ENCODE measurements at places on chromosomes 16 and 17. TPM values are rescaled to one million over a fixed set of nuclear protein-coding genes. Genes with fewer than 3 reads are reported as not detected.

DNA sequence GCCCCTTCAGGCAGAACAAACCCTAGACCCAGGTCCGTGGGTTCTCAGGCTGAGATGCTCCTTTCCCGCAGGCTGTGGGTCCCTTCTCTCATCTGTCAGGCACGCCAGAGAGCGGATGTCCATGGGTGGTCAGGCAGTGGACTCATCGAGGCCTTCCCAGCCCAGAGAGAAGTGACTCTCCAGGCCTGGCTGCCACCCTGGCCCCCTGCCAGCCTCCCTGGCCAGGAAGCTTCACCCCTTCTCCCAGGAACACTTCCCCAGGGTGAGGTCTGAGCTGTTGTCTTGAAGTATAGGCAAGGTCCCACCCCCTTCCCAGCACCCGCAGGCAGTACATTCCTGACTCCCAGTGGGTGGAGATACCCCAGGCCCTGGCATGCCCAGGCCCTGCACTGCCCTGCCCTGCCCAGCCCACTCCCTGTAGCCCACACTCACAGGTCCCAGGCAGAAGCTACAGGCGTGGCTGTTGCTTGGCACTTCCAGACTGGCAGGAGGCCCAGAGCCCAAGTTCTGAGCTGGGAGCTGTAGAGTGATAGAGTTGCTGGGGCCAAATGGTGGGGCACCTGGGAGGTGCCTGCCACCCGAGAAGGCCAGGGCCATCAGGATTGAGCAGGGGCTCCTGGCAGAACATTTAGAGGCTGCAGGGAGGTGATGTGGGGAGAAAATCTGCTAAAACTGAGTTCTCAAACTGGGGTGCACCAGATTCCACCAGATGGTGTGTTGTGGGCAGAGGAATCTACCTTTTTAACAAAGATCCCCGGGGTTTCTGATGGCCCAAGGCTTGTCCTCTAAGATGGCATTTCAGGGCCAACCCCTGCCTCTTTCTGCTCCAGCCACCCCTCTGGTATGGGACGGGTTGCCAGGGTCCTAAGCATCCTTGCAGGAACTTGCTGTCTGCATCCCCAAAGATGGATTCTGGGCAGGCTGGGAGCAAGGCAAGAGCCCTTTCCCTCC, 6.7 kb downstream of the ITGA3 start:
- peaks cover 81% of the 10 kb centered on the region for H3K36me3 ChIP-seq
- peak overlapping the region; percentile 92 for H3K27ac ChIP-seq
- H3K4me1 ChIP-seq = peaks cover 94% of the 10 kb centered on the region
- DNase-seq = peak; percentile 100

- no peaks in the 10 kb centered on the region for H3K36me3 ChIP-seq
- no peaks in the 10 kb centered on the region for H3K4me1 ChIP-seq
- DNase-seq = no peak
- no peak overlapping the region for H3K4me3 ChIP-seq
- no peaks in the 10 kb centered on the region for H3K27me3 ChIP-seq
- H3K27ac ChIP-seq = no peak overlapping the region
Measured at GRCh38 chr17:9792181-9792840, 919 bp upstream of the DHRS7C start.

The CCL16 gene
- total RNA-seq = not detected

GRCh38 chr17:14067347-14067746, 2.0 kb upstream of the COX10 start:
- peaks cover 26% of the 10 kb centered on the region for H3K36me3 ChIP-seq
- no peak for DNase-seq
- H3K4me1 ChIP-seq = peaks cover 24% of the 10 kb centered on the region
- no peak overlapping the region for H3K27ac ChIP-seq
- H3K27me3 ChIP-seq = no peaks in the 10 kb centered on the region
- H3K4me3 ChIP-seq = no peak overlapping the region

The CLN3 gene
- total RNA-seq = 6.9 TPM

The CA7 gene
- not detected for total RNA-seq

GRCh38 chr17:76268015-76268749, 3.0 kb downstream of the UBALD2 start:
- peak overlapping the region; percentile 51 for H3K27ac ChIP-seq
- peaks cover 67% of the 10 kb centered on the region for H3K36me3 ChIP-seq
- H3K4me1 ChIP-seq = peaks cover 42% of the 10 kb centered on the region
- no peak overlapping the region for H3K4me3 ChIP-seq
- no peaks in the 10 kb centered on the region for H3K27me3 ChIP-seq

GRCh38 chr16:53111078-53111791, 56.4 kb downstream of the CHD9 start:
- no peak overlapping the region for H3K4me3 ChIP-seq
- H3K27me3 ChIP-seq = no peaks in the 10 kb centered on the region
- no peak for DNase-seq
- H3K27ac ChIP-seq = no peak overlapping the region

- H3K4me1 ChIP-seq = peaks cover 22% of the 10 kb centered on the region
- DNase-seq = peak; percentile 56
- no peak overlapping the region for H3K27ac ChIP-seq
- H3K36me3 ChIP-seq = peaks cover 14% of the 10 kb centered on the region
- H3K27me3 ChIP-seq = no peaks in the 10 kb centered on the region
Measured at GRCh38 chr17:67246653-67247415, 1.8 kb upstream of the HELZ start.

The LGALS9B gene
- not detected for total RNA-seq

- H3K27me3 ChIP-seq = no peaks in the 10 kb centered on the region
- H3K36me3 ChIP-seq = no peaks in the 10 kb centered on the region
- H3K4me3 ChIP-seq = no peak overlapping the region
- peaks cover 9% of the 10 kb centered on the region for H3K4me1 ChIP-seq
Measured at GRCh38 chr17:61225178-61225882, 174.3 kb upstream of the TBX2 start.

DNA sequence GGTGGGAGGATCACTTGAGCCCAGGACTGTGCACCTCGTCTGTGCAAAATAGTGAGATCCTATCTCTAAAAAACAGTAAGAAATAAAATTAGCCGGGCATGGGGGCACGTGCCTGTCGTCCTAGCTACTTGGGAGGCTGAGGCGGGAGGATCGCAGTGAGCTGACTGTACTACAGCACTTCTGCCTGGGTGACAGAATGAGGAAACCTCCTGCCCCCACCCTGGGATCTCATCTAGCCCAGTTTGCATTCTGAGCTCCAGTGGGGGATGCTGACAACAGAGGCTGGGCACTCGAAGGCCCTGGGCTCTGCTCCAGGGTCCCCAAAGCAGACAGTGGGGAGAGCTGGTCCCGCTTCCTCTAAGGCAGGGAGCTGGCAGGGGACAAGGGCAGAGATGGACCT, 7.1 kb downstream of the NAGPA start:
- no peak overlapping the region for H3K4me3 ChIP-seq
- H3K27ac ChIP-seq = no peak overlapping the region
- no peaks in the 10 kb centered on the region for H3K36me3 ChIP-seq
- no peaks in the 10 kb centered on the region for H3K4me1 ChIP-seq
- no peaks in the 10 kb centered on the region for H3K27me3 ChIP-seq

GRCh38 chr17:81160747-81161453, 4.4 kb upstream of the PVALEF start:
- DNase-seq = no peak
- H3K36me3 ChIP-seq = no peaks in the 10 kb centered on the region
- no peak overlapping the region for H3K27ac ChIP-seq
- H3K4me3 ChIP-seq = no peak overlapping the region
- H3K4me1 ChIP-seq = no peaks in the 10 kb centered on the region

The LRRC37A gene
- 0.53 TPM for total RNA-seq

DNA sequence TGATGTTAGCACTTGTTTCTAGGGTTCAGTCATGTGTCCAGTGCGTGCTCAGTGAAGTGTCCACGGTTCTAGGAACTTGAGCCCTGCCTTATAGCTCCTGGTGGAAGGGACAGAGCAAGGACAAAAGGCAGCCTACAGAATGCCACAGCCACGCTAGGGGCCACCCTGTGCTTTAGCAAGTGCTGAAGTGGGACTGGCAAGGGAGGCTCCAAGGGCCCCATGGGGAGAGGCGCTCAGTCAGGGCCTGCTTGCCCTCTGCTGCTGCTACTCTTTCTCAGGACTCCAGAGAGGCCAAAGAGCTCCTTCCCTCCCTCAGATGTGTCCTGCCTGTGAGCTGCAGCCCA, 6.8 kb downstream of the NT5C start:
- peak overlapping the region; percentile 75 for H3K27ac ChIP-seq
- no peak for DNase-seq
- peaks cover 53% of the 10 kb centered on the region for H3K36me3 ChIP-seq
- no peak overlapping the region for H3K4me3 ChIP-seq

The EMP2 gene
- total RNA-seq = 9.8 TPM

DNA sequence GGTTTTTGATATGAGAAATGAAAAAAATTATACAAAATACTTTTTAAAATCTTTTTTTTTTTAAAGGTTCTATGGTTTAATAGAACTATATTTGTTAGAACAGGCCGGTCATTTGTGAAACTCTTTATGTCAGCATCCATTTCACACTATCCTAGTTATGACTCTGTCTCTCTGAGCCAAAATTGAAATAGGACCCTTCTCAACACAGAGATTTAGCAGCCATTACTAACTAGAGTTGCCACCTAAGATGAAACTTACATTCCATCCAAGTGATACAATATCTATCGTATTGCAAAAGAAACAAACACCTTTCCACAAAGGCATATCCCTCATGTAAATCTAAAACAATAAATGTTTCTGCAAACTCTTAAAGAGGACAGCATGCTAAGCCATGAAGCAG, 249.8 kb downstream of the CDH11 start:
- H3K27ac ChIP-seq = peak overlapping the region; percentile 24
- H3K4me3 ChIP-seq = no peak overlapping the region
- DNase-seq = no peak
- H3K36me3 ChIP-seq = no peaks in the 10 kb centered on the region
- no peaks in the 10 kb centered on the region for H3K27me3 ChIP-seq
- H3K4me1 ChIP-seq = peaks cover 25% of the 10 kb centered on the region

The KRTAP4-5 gene
- not detected for total RNA-seq

The MLKL gene
- total RNA-seq = 4.2 TPM

The KRTAP9-2 gene
- not detected for total RNA-seq

DNA sequence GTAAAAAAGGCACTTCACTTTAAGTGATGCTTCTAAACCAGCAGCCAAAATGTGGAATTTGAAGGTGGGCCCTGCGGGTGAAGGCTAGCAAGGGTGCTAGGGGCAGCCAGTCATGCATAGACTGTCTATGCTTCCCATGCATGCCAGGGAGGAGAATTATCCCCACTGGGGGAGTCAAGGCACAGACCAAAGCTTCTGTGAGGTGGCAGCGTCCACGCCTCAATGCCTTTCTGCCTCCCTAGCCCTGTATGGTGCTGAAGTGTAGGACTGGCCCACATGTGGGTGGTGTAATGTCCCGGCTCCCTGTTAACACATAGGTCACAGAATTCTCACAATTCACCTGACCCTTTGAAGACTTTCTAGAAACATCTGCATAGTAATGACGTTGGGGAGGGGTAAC, 1.9 kb downstream of the HS3ST2 start:
- no peaks in the 10 kb centered on the region for H3K36me3 ChIP-seq
- peaks cover 23% of the 10 kb centered on the region for H3K27me3 ChIP-seq
- no peak overlapping the region for H3K27ac ChIP-seq
- no peak for DNase-seq

The ABCC3 gene
- 7.6 TPM for total RNA-seq

DNA sequence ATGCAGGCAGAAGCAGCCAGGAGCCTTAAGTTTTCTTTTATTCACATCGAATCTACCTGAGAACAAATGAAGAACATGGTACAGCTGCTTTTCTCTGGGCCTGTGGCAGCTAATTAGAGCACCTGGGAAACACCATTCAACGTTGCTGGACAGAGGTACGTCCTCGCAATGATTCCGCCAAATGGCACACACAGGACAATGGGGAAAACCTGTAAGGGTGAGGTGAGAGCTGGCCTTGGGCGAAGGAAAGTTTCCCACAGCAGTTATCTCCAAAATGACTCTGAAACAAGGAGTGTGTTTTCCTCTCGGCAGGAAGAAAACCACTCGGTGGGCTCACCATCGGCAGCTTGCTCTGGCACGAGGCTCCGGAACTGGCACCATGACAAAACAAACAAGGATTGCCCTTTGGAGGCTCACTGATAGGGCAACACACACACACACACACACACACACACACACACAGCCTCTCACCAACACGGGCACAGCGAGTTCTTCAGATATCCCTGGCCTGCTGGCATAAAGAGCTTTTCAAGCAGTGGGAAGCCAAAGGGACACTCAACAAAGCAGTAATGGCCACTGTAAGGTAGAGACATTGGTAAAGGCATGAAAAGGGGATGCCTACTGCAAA, 73.7 kb downstream of the ZFHX3 start:
- H3K36me3 ChIP-seq = no peaks in the 10 kb centered on the region
- H3K4me3 ChIP-seq = no peak overlapping the region
- H3K27me3 ChIP-seq = no peaks in the 10 kb centered on the region
- no peak for DNase-seq
- no peak overlapping the region for H3K27ac ChIP-seq

The CD300H gene
- total RNA-seq = not detected

The ENPP7 gene
- not detected for total RNA-seq

GRCh38 chr17:9465210-9465921, 110.3 kb downstream of the STX8 start:
- no peak overlapping the region for H3K4me3 ChIP-seq
- no peak overlapping the region for H3K27ac ChIP-seq
- peaks cover 4% of the 10 kb centered on the region for H3K4me1 ChIP-seq
- DNase-seq = no peak
- no peaks in the 10 kb centered on the region for H3K27me3 ChIP-seq

DNA sequence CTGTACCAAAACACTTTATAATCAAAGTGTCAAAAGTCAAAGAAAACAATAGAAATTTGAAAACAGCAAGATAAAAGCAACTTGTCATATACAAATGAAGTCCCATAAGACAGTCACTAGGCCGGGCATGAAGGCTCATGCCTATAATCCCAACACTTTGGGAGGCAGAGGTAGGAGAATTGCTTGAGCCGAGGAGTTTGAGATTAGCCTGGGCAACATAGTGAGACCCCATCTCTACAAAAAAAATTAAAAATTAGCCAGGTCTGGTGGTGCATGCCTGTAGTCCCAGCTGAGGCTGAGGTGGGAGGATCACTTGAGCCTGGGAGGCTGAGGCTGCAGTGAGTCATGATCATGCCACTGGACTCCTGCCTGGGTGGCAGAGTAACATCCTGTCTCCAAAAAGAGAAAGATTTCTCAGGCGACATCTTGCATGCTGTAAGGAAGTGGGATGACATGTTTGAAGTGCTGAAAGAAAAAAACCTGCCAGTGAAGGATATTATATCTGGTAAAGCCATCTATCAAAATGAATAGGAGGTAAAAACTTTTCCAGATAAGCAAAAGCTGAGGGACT, 98.7 kb upstream of the NACA2 start:
- H3K4me3 ChIP-seq = no peak overlapping the region
- DNase-seq = peak; percentile 57
- peak overlapping the region; percentile 36 for H3K27ac ChIP-seq
- H3K27me3 ChIP-seq = no peaks in the 10 kb centered on the region

GRCh38 chr16:63617990-63618763, 1503.7 kb downstream of the CDH11 start:
- no peak overlapping the region for H3K27ac ChIP-seq
- H3K4me3 ChIP-seq = peak overlapping the region; percentile 51
- no peaks in the 10 kb centered on the region for H3K36me3 ChIP-seq
- DNase-seq = no peak
- no peaks in the 10 kb centered on the region for H3K27me3 ChIP-seq

GRCh38 chr16:67000384-67001351, 12.3 kb downstream of the CES4A start:
- peaks cover 13% of the 10 kb centered on the region for H3K4me1 ChIP-seq
- H3K27me3 ChIP-seq = no peaks in the 10 kb centered on the region
- H3K36me3 ChIP-seq = no peaks in the 10 kb centered on the region
- no peak overlapping the region for H3K27ac ChIP-seq
- no peak for DNase-seq
- H3K4me3 ChIP-seq = peak overlapping the region; percentile 16
